ENCODE measurements at places on chromosomes 11 and 22.

DNA sequence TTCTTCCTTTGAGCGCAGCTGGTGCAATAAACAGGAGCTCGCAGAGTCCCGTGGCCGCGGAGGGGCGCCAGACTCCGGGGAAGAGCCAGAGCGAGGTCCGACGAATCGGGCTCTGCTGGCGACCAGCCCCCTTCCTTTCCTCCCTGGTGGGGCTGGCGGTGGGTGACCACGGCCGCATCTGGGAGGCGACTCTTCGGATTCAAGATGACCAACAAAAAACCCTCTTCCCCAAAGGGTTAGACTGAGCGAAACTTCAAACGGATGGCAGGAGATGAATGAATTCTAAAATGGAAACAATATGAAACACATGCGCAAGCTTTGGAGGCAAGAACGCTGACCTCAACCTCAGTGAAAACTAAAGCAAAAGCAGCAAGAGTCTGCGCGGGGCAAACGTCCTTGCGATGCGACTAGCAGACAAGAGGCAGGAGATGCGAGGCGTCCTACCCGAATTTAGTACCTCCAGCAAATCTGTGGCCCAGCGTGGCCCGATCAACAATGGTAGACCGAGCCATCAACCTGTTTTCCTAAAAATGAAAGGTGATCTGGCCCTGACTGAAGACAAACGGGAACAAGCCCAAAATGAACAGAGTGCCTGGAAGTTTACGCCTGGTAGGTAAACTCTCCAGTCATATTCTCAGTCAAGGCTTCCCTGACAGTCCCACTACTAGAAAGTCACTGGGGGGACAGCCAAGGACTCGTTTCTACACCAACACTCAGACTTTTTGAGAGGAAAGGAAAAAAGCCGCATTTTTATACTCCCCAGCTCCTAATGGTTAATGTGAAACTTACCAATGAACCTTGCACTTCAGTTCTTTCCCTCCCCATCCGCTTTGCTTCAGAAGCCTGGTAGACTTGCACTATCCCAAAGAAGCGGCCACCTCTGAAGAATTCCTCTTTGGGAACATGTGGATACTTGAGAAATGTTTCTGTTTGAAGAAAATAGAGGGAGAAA, 11.6 kb downstream of the MMP3 start:
- no peak for DNase-seq

DNA sequence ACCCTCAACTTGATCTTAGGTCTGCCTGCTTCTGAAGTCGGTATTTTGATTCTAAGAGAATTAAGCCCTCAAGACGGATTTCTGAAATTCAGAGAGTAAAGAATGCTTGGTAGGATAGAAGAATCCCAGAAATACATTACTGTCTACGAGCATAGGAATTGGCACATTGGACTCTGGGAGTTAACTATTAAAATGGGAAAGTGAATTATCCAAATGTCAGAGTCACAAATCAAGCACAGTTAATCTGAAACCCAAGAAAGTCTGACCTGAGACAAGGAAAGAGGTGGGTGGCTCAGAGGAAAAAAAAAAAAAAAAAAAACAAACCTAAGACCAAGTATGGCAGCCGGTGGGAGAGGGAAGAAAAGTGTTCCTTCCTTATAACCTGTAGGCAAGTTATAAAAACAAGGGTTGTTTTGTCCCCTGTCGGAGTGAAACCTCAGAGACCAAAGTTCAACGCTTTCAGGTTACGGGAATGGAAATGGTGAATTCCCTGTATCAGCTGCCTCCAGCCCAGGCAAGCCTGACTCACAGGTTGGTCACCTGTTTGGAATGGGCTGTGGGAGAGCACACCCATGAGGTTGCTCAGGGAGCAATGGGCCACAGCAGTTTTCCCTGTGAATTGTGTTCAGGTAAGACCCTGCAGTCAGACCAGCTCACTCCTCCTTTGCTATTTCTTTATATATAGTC, 139.0 kb downstream of the ETS1 start:
- DNase-seq: no peak

DNA sequence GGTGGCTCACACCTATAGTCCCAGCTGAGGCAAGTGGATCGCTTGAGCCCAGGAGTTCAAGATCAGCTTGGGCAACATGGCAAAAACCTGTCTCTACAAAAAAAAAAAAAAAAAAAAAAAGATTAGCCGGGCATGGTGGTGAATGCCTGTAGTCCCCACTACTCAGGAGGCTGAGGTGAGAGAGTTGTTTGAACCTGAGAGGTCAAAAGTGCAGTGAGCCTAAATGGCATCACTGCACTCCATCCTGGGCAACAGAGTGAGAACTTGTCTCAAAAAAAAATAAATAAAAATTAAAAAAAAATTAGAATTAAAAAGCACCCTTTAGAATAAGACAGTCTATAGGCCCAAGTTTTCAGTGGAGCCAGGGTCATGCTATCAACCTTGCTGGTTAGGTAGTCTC, 95.5 kb downstream of the PDHX start:
- no peak for DNase-seq

DNA sequence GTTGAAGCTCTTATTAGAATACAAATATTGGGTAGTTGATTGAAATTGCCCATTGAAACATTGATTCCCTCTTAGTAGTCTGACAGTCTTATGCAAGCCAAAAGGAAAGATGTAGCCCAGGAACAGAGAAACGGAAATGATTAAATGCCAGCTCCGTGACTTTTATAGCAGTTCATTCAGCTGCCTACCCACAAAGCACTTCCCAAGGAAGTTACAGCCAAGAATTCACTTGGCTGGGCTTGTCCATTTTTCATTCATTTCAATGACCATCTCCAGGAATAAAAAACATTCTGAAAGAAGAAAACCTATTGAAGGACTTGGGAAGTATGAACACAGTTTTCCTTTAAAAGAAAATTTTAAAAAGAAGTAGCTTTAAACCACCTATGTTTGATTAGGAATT, 62.0 kb downstream of the NCAM1 start:
- DNase-seq: peak; percentile 16

DNA sequence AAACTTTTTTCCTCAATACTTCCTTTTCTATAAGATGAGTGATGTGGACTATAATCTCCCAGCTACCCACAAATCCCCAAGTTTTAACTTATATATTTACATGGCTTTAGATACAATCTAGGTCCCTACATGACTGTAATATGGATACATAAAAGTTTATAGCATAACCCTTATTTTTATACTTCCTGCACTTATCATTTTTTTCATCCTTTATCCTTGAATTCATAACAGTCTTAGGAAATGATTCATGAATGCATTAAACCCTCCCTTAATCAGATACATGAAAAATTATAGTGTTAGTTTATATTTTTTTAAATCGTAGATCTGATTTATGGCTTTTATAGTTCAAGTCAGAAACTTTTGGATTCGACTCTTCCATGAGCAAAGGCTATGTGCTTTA, 195.8 kb downstream of the MAML2 start:
- DNase-seq: no peak

DNA sequence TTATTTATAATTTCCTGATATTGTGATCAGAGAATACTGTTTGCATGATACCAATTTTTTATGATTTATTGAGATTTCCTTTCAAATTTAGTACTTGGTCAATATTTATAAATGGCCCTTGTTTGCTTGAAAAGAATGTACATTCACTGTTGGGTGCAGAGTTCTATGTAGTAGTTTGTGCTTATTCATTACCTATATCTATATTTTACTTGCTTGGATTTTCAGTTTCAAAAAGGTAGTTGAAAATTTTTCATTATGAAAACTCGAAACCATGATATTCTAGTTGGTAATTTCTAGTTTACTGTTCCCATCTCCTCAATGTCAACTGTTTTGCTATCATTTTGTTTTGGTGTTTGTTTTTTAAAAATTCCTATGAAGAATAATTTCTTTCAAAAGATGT, 155.7 kb downstream of the AASDHPPT start:
- no peak for DNase-seq

GRCh38 chr11:3641701-3642070, at the start of gene ART5:
Gene ART5 (minus strand): TSS chr11:3641992. CDS start chr11:3641862, 130 bp downstream.
- DNase-seq: no peak

GRCh38 chr22:38733724-38734381, 21.9 kb downstream of the SUN2 start:
- DNase-seq: peak; percentile 87

DNA sequence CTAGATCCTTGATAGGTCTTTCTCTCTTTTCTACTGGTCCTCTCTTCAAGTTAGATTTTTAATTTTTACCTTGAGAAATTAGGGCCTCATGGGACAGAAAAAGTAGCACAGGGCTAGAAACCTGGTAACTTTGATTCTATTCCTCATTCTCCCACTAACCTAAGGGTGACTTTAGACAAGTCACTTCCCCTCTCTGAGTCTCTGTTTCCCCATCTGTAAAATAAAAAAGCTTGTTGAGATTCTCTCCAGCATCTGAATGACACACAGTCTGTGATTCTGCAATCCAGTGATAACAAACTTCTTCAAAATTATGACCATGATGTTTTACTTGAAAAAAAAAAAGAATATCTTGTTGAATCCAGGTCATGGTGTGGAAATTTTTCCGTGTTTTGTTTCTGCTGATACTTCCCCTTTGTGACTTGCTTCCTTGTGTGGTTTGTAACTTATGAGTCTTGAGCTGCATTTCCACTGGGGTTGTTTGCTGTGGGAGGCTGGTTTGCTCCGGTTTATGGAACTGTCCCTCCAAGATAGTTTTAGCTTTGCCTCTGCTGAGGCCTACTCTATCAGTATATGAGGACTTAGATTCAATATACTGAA, 9.8 kb upstream of the MPEG1 start:
- DNase-seq: no peak

DNA sequence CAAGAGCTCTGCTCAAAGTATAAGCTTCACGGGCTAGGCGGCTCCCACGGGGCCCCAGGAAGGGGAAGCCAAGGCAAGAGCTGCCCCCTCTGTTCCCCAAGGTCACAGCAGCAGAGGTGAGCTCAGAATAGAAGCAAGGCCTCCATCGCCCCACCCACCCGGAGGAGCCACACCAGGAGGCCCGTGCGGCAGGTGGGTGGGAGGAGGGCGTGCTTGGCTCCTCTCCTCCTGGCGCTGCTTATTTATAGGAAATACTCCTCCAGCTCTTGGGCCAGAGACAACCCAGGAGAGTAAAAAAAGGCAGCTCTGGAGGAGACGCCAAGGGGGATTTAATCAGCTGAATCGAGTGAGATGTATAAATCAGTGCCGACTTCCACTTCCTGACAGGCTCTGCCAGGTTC, 87.8 kb downstream of the FEZ1 start:
- no peak for DNase-seq

- DNase-seq: no peak
Observed at GRCh38 chr11:66874232-66874631, 17.4 kb downstream of the LRFN4 start.

GRCh38 chr11:113533425-113533698, 58.2 kb upstream of the DRD2 start:
- DNase-seq: no peak

DNA sequence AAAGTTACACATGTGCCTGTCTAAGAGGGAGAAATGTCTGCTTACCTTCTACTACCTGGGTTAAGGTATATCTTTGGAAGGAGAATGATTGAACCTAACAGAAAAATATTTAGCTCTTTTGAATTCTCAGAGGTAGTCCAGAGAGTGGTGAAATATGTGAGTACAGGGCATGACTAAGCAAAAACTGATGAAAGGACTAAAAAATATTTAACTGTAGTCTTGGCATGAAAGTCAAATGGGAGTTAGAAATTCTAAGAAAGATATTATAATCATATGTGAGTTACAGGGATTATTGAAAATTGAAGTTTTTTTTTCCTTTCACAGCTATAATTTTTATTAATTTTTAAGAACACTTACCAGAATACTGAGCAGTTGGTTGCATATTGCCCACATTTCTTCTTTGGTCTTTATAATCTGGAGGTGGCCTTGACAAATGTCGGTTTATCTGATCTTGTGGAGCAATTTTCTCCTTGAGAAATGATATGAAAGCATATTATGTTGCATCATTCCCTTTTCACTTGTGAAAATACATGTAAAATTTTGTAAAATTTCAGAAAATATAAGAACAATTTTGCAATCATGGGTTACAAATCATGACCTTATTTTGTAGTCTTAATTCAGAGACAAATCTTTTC, 61.4 kb upstream of the MTMR2 start:
- DNase-seq: no peak

DNA sequence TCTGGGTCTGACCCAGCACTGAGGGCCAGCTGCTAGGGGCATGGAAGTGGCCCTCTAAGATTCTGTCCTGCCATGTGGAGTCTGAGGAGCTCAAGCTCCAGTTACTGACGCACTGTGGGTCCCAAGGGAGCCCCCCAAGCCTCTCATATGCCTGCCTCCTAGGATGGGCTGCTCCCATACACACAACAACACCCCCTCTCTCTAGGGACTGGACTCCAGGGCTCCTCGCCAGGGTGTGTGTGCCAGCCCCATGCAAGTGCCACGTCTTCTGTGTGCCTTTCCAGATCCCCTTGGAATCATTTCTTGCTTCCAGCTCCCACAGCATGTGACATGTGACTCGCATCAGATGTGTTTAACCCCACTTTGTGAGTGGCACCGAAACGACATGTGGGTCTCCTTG, 234.5 kb downstream of the CEP164 start:
- DNase-seq: no peak

DNA sequence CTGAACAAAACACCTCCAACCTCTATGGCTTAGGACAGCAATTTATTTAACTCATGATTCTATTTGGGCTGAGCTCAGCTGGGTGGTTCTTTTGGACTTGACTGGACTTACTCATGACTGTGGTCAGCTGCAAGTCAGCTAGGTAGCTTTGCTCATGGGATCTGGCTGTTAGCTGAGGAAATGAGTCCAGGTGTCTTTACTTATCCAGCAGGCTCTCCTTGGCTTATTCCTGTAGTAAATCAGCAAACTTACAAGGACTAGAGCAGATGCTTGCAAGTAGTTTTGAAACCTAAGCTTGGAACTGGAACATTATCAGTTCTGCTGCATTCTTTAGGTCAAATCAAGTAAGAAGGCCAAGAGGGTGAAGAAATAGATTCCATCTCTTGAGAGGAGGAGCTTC, 8.0 kb upstream of the HIKESHI start:
- no peak for DNase-seq

DNA sequence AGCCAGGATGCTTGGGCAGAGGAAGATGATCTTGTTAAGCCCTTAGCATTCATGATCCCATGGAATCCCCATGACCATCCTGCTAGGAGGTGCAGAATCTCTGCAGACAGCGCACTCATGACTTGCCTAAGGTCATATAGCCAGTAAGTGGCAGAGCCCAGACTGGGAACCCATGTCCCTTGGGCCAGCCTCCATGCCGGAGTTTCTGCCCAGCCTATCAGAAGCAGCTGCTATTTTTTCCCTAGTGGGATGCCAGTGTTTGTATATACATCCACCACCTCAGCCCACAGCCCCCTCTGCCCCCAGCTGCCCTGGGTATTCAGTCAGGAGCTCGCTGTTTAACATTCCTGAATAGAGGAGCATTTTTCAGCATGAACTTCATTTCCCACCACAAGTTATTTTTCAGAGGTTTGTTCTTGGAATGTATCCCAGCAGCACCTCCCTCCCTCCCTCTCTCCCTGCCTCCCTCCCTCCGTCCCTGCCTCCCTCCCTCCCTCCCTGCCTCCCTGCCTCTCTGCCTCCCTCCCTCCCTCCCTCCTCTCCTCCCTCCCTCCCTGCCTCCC, 34.4 kb upstream of the SUSD2 start:
- DNase-seq: no peak
